CD4-positive, alpha-beta T cell treated with Interleukin-12 subunit alpha and Interleukin-12 subunit beta, for 1 hour (primary cell): ENCODE measurements at places on chromosomes 6 and 20.
A peak's percentile ranks its signal among the peaks of the same experiment; 100 is the strongest.

GRCh38 chr6:107862383-107862782, 38.3 kb upstream of the SCML4 start:
- DNase-seq: no peak

- no peak for DNase-seq
Measured at GRCh38 chr6:147724454-147724853, 216.0 kb downstream of the SAMD5 start.

DNA sequence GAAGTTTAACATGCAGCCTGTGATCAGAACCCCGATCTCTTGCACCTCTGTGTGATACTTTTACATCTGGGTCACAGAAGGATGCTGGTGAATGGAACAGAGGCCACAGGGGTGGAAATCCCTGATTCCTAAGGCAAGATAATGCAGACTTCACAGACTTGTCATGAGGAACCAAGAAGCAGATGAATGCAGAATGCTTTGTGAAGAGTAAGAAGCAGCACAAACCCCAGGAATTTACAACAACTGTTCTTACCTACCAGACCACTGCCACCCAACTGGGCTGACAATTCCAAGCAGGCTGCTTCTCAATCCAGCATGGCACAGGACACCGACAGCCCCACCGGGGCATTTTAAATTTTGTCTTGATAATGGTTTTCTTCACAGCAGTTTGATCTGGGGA, 113.2 kb upstream of the CD93 start:
- no peak for DNase-seq

DNA sequence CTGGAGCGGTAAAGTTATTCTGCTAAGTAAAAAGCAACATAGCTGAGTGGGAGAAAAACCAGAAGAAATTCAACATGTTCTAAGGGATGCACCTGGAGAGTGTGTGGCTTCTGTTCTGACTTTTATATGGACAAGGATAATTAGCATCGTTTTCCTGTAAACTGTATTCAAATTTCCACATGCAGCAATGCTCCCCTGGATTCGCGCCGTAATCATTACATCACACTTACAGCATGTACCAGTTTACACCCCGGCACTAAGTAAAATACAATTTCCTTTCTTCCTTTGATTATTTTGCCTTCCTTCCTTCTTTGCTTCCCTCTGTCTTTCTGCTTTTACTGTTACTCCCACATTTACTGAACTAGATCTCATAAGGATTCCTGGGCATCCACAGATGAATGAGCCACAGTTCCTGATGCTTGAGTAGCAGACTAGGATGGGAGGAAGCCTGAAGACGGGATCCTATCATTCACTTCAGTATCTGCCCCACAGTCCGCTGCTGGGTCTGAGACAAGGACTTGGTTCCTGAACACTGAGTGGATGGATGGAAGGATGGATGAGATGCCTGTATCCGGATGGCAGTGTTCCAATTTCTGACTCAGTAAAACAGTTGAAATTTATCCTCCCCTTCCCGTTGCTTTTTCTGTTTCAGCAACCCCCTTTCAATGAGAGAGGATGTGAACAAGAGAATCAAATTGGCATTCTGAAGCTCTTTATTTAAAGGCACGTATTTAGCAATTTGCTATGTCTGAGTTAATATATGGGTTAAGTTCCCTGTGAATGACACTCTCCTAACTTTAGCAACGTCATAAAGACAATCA, 174.6 kb downstream of the GJA10 start:
- no peak for DNase-seq

DNA sequence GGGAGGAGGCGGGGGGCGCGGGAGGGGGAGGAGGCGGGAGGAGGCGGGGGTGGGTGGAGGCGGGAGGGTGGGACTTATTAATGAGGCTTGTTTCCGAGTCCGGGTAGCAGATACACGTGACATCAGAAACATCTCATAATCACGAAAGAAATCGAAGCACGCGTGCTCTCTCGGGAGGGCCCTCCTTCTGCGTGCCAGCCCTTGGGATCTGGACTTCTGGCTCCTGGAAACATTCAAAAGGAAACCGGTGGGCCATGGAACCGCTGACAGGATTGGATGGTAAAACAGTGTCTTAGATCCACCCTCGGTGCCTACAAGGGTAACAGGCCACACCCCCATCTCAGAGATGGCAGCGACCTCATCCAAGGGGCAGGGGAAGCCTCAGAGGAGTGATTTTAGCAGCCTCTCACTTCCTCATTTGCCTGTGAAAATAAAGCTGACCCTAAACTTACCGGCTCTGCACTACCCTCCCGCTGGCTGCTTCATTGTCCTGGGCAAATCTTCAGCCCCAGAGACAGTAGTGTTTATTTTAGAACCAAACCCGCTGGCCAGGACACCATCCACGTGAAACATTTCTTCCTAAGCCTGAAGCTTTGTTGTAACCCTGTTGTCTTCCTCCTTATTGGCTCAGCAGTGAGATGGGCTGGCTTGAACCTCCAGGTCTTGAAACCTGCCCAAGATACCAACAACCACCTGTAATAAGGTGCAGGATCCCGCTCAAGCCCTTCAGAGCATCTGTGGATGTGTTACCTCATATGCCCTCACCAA, 97.5 kb downstream of the PSMG4 start:
- peak; percentile 71 for DNase-seq

DNA sequence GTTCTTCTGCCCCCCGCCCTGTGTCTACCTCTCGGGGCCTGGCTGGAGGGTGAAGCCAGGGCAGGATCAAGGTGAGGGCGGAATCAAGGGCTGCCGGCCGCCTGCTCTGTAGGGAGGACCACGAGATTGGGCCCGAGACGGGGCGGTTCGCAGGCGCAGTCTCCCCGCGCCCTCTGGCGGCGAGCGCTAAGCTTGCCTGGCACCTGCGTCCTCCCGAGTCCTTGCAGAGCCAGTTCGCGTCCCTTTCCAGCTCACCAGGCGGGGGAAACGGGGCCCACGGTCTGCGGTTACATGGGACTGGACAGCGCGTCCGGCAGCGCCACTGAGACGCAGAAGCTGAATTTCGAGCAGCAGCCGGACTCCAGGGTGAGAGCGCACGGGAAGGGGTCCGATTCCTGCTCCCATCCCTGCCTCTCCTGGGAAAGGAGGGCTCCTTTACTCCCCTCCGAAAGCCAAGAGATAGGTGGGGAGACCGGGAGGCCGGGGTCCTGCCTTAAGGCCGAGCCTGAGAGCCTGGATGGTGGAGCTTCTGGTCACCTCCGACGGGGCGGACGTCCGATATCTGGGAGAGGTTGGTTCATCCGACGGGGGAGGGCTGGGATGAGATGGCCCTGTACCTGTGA, 3.6 kb upstream of the MATN4 start:
- DNase-seq: peak; percentile 55

- peak; percentile 19 for DNase-seq
Measured at GRCh38 chr20:44491635-44492395, 16.1 kb downstream of the TTPAL start.

GRCh38 chr6:17984812-17985670, 2.4 kb downstream of the KIF13A start:
- DNase-seq: no peak

- DNase-seq: no peak
Measured at GRCh38 chr6:73123632-73124329, 101.5 kb downstream of the KHDC1L start.

DNA sequence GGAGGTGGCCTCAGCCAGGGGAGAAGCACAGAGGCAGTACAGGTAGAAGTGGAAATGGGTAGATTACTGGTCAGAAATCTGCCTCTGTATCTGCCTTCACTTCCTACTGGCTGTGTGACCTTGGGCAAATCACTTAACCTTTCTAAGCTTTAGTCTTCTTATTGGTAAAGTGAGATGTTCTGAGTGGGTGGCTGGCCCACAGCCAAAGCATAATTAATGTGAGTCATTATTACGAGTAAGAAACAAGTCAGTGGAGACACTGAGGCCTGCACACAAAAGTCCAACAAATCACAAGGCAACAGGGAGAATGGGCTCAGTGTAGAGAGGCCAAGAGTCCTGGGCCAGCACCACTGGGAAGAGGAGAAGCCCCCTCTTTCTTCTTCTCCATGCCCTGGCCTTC, 39.1 kb downstream of the NRN1 start:
- no peak for DNase-seq
